Smooth muscle cell of the coronary artery (primary cell): ENCODE measurements at places on chromosomes 1 and 21. TPM values are rescaled to one million over a fixed set of nuclear protein-coding genes. Genes with fewer than 3 reads are reported as not detected.

The RGS13 gene
- total RNA-seq: not detected in 2 replicates

The MYBPHL gene
- not detected in 2 replicates for total RNA-seq

The LCE2C gene
- total RNA-seq: not detected in 2 replicates

The NPPA gene
- not detected in 2 replicates for total RNA-seq
